Caki2 (cell line): ENCODE measurements at places on chromosomes 12 and 14. TPM values are rescaled to one million over a fixed set of nuclear protein-coding genes. Genes with fewer than 3 reads are reported as not detected.

DNA sequence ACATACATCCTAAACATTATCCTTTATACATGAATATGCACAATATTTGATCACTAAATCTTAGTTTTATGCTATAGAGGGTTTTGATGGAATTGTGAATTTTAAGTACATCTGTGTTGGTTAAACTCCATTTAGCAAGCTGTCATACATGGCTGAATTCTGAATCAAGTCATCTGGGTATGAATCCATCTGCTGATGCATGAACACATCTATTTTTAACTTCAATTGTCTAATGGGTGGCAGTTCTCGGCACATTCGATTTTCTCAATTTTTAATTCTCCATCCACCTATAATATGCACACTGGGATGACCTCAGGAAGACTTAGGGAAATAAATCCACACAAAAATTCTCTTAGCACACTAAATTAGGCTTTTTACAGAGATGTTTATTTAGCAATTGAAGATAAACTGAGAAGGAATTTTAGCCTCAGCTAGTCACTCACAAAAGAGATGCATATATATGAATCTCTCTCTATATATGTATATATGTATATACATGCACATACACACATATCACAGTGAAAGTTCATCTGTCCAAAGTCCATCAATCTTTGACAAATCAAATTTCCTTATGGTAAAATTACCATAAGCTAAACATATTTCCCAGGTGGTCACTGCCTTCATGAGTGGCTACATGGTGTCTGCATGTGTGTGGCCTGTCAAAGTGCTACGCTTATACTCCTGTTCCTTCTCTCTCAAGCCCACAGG, 44.5 kb upstream of the VPS33A start:
- no peak for DNase-seq

DNA sequence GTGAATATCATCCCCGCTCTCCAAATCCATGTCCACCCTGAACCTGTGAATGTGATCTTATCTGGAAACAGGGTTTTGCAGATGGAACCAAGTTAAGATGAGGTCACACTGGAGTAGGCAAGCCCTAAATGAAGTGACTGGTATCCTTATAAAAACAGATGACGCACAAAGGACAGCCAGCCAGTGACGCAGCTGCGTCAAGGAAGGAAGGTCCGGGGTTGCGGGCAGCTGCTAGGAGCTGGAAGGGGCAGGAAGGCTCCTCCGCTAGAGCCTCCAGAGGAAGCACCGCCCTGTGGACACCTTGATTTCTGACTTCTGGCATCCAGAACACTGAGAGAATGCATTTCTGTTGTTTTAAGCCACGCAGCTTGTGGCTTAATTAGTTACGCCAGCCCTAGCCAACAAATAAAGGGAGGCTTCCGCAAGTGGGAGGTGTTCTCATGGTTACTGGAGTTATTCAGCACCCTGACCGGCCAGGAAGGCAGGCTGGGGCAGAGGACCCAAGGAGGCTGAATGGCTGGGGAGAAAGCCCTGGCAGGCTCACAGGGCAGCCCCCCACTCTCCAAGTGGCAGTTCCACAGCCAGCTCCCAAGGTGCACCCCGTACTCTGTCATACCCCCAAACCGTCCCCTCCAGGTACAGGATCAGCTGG, 127.6 kb upstream of the NCOR2 start:
- peak; percentile 99 for DNase-seq

Gene ADSS1
- 2.2 and 4.2 TPM in 2 replicates for total RNA-seq

Gene C12orf56
- not detected in 2 replicates for total RNA-seq

Gene COL2A1
- not detected in 2 replicates for total RNA-seq

Gene NABP2
- total RNA-seq, result 162 and 187 TPM in 2 replicates

Gene SERPINA12
- not detected in 2 replicates for total RNA-seq

DNA sequence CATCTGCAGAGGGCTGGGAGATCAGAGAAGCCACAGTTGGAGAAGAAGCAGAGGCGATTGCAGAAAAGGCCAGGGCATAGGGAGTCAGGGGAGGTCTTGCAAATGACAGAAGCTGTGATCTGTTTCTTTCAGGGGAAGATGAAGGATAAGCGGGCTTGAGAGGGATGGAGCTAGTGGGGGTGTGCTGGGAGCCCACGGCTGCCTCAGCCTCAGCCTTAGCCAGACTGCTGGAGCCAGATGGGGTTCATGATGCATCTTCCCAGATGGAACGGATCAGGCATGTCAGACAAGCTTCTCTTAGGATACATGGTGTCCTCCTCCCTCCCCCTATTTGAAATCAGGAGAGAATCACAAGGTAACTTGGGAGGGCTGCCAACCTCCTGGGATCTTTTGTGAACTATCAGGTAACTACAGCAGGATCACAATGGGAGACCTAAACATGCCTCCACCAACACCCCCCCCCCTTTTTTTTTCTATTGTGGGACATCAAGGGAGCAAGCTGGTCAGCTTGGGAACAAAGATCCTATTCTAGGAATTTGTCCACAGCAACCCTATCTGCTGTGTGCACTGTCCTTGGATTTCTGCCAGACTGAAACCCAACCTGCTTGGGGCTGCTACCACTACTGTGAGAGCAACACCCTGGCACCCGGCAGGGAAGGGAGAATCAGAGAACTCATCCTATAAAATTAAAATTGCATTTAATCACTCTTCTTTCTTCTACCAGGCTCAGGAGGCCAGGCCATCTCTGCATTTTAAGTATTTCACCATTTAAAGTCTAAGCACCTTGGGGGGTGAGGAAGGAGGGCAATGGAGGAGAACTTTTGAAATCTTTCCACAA, 10.7 kb upstream of the ATP2A2 start:
- no peak for DNase-seq
